ENCODE measurements at places on chromosomes 7 and 10. TPM values are rescaled to one million over a fixed set of nuclear protein-coding genes. Genes with fewer than 3 reads are reported as not detected.

DNA sequence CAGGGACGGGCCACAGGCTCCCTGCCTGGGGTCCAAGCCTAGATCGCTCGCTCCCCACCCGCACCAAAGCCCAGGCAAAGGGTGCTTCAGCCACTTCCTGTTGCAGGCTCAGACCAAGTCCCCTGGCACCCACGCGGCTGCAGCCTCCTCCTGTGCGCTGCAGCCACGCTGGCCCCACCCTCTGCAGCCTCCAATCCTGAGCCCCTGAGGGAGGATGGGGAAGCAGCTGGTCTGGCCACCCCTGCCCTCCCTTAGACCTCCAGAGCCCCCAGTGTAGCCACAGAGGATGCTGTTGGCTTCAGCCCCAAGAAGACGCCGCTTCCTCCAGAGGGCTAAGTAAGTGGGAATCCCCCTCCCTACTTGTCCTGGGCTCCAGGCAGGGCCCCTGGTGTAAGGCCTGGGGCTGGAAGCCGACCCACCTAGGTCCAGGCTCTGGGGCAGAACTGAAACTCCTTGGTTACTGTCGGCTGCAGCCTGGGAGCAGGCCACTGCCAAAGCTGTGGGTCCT lies 9.4 kb downstream of the LIMK1 start:
- peaks cover 11% of the 10 kb centered on the region for H3K36me3 ChIP-seq
- H3K4me3 ChIP-seq, result no peak overlapping the region
- DNase-seq, result no peak
- H3K27me3 ChIP-seq, result no peaks in the 10 kb centered on the region
- peaks cover 2% of the 10 kb centered on the region for H3K4me1 ChIP-seq

DNA sequence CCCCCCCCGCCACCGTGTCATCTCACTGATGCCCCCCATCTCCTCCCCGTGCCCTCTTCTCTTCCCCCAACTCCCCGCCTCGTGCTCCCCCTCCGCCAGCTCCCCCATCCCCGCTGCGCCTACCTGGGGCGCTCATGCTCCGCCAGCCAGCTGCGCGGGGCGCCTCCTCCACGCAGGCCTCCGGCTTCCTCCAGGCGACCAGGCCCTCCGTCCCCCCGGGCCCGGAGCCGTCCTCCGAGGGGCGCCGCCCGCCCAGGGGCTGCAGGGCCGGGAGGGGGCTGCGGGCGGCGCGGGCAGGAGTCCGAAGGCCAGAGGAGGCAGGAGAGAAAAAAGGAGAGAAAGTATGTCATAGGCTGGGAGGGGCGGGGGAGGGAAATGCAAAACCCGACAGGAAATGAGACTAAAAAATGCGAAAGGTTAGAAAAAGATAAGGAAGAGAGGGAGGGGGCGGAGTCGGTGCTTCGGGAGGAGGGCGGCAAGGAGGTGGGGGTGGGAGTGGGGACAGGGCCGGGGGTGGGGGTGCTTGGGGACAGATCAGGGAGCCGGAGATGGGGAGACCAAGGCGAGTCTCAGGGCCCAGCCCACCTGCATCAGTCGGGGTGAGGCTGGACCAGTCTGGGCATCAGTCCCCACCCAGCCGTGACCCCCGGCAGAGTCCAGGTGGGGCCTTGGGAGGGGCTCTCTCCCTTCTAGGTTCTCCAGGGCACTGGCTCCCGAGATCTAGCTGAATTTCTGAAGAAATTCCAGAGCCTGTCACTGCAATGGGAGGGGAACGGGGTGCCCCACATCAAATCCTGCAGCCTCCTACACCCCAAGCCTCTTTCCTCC lies at the start of gene CARD11:
TSS of gene CARD11 (minus strand) at position 324 of the 828 bp plus-strand sequence. CDS start 85,361 bp downstream, outside the sequence.
- DNase-seq, result peak; percentile 13
- H3K27me3 ChIP-seq, result no peaks in the 10 kb centered on the region
- no peak within 1 kb of the TSS for H3K4me3 ChIP-seq

GRCh38 chr7:69638674-69639073 lies 40.4 kb downstream of the AUTS2 start:
- no peak overlapping the region for H3K4me3 ChIP-seq
- no peak overlapping the region for H3K27ac ChIP-seq
- H3K4me1 ChIP-seq, result no peaks in the 10 kb centered on the region
- no peaks in the 10 kb centered on the region for H3K36me3 ChIP-seq

GRCh38 chr10:98195120-98195519 lies 60.7 kb downstream of the R3HCC1L start:
- H3K36me3 ChIP-seq, result no peaks in the 10 kb centered on the region
- no peak for DNase-seq
- no peaks in the 10 kb centered on the region for H3K27me3 ChIP-seq
- no peak overlapping the region for H3K4me3 ChIP-seq

The BMPER gene
- total RNA-seq, result 13.8 TPM

- H3K4me1 ChIP-seq, result no peaks in the 10 kb centered on the region
- no peaks in the 10 kb centered on the region for H3K36me3 ChIP-seq
- DNase-seq, result no peak
- H3K27me3 ChIP-seq, result no peaks in the 10 kb centered on the region
- H3K27ac ChIP-seq, result no peak overlapping the region
- no peak overlapping the region for H3K4me3 ChIP-seq
These were observed 18.6 kb upstream of the RAPGEF5 start for GRCh38 chr7:22375359-22376048.

The PLAC9 gene
- total RNA-seq, result 53.1 TPM

DNA sequence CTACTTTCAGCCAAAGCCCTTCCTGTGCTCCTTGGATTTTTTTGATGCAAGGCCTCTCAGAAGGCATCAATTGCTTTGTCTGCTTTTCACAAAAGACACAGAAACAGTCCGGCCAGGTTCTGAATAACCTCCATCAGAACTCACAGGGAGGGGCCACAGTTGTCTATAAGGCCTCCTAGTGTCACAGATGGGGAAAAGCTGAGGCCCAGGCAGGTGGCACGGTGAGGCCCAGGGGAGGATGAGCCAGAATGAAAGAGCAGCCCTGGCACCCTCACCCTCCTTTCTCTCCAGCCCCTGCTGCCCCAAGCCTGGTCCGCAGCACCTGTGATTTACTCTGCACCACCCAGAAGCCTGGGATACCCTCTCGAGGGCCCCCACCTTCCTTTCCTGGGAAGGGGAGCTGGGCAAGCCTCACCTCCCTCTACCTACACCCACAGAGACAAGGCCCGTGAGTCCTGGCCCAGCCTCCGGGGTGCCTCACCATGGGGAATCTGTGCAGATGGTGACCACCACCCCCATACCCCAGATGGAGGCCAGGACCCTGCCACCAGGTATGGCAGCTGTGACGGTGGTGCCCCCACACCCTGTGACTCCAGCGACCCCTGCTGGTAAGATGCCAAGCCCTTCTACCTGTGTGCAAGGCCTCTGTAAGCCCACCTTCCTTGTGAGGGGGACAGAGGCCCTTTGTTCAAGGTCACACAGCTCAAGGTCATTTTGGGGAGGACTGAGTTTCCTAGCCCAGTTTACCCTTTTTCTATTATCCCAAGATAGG lies 26.2 kb upstream of the ZNF467 start:
- no peak overlapping the region for H3K4me3 ChIP-seq
- DNase-seq, result no peak
- no peak overlapping the region for H3K27ac ChIP-seq

GRCh38 chr7:135959646-135960363 lies 17.4 kb downstream of the MTPN start:
- H3K36me3 ChIP-seq, result no peaks in the 10 kb centered on the region
- DNase-seq, result no peak
- H3K4me3 ChIP-seq, result no peak overlapping the region
- H3K27ac ChIP-seq, result no peak overlapping the region

DNA sequence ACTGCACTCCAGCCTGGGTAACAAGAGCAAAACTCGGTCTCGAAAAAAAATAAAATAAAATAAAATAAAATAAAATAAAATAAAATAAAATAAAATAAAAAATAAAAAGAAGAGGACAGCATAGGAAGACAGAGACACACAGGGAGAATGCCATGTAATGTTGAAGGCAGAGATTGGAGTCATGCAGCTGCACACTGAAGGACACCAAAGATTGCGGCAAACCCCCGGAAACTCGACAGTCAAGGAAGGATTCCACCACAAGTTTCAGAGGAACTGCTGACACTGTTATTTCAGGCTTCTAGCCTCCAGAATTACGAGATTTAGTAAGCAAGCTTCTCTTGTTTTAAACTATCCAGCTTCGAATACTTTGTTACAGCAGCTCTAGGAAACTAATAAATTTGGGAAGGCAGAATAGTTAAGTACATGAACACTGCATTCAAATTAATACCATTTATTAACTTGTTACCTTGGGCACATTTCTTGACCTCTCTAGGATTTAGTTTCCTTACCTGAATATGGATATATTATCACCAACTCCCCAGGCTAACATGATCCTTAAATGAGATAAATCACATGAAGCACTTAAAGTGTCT lies 9.5 kb downstream of the CPED1 start:
- no peak overlapping the region for H3K4me3 ChIP-seq
- no peaks in the 10 kb centered on the region for H3K4me1 ChIP-seq
- no peak for DNase-seq
- no peaks in the 10 kb centered on the region for H3K36me3 ChIP-seq

All from lung (tissue), 17 donors.